ENCODE measurements at places on chromosomes 1 and 21.

GRCh38 chr1:212470059-212470458, 37.3 kb downstream of the NENF start:
- no peak overlapping the region for H3K4me3 ChIP-seq
- no peaks in the 10 kb centered on the region for H3K27me3 ChIP-seq
- H3K4me1 ChIP-seq, result no peaks in the 10 kb centered on the region
- H3K27ac ChIP-seq, result no peak overlapping the region
- DNase-seq, result no peak
- no peaks in the 10 kb centered on the region for H3K36me3 ChIP-seq

- H3K27me3 ChIP-seq, result no peaks in the 10 kb centered on the region
- H3K4me1 ChIP-seq, result peaks cover 4% of the 10 kb centered on the region
- no peaks in the 10 kb centered on the region for H3K36me3 ChIP-seq
These were observed 52.0 kb downstream of the SLX9 start for GRCh38 chr21:44991538-44992483.

DNA sequence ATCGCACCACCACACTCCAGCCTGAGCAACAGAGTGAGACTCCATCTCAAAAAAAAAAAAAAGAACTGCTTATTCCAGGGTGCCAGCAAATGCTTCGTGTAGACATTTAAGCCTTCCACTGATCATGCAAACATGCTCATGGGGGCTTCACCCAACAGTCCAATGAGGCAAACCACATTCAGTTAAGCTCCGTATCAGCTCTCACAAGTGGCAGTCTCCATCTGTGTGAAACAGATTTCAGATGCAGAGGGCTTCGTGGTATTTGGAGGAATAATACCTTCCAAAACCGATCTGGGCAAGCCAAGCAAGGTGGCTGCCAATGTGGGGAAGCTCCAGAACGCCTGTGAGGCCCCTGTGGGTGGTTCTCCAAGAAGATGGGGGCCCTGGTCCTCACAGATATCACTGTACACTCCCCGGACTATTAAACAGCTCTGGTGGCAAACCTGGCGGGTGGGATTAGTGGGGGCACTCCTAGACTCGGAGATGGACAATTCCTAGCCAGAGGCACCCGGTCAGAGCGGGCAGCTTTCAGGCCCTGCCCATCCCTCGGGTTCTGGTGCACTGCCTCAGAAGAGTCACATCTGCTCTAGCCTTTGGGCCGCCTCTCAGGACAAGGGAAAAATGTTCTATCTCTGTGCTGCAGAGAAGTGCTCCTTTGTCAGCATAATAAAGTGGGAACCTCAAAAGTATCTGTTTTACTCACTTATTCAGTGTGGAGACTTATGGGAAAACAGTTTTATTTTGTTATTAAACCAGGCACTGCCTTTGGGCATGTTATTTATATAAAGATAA, 10.2 kb downstream of the CREG1 start:
- H3K27me3 ChIP-seq, result no peaks in the 10 kb centered on the region
- no peak overlapping the region for H3K4me3 ChIP-seq
- DNase-seq, result no peak
- H3K4me1 ChIP-seq, result peaks cover 4% of the 10 kb centered on the region
- peaks cover 29% of the 10 kb centered on the region for H3K36me3 ChIP-seq

- peak; percentile 12 for DNase-seq
- no peak overlapping the region for H3K4me3 ChIP-seq
- no peak overlapping the region for H3K27ac ChIP-seq
These were observed 574.1 kb downstream of the LMO4 start for GRCh38 chr1:87902830-87903229.

DNA sequence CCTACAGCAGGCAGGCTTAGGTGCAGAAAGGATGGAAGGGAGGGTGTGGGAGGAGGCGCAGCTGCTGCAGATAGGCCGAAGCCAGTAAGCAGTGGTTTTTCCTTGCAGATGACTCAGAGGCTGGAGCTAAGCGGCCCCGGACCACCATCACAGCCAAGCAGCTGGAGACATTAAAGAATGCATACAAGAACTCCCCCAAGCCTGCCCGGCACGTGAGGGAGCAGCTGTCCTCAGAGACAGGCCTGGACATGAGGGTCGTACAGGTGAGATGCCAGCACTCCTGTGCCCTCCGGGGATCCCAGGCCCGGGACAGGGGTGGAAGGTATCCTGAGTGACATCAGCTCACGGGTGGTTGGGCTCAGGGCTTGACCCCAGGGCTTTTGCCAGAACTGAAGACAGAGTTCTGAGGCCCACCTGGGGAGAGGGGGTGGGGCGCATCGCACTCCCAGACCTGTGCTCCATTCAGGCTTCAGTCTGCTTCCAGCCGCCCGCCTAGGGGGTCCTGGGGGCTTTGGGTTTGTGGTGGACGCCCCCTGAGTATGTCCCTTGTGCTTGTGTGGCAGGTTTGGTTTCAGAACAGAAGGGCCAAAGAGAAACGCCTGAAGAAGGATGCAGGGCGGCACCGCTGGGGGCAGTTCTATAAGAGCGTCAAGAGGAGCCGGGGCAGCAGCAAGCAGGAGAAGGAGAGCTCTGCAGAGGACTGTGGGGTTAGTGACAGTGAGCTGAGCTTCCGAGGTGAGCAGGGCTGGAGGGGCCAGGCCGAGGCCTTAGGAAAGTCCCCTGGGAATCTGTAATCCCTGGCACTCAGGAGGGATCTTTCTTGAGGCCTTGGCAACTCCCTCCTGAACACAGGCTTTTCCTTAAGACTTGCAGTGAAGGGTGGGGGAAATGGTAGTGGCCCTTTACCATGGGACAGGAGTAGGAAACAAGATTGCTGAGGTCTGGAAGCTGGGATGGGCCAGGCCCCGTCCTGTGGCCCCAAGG, 41.5 kb downstream of the LHX4 start:
- H3K4me1 ChIP-seq, result peaks cover 27% of the 10 kb centered on the region
- H3K27ac ChIP-seq, result peak overlapping the region; percentile 63
- DNase-seq, result peak; percentile 20
- no peak overlapping the region for H3K4me3 ChIP-seq

GRCh38 chr1:208176649-208177048, 67.5 kb downstream of the PLXNA2 start:
- no peaks in the 10 kb centered on the region for H3K36me3 ChIP-seq
- H3K27ac ChIP-seq, result no peak overlapping the region
- H3K4me1 ChIP-seq, result peaks cover 8% of the 10 kb centered on the region
- H3K27me3 ChIP-seq, result no peaks in the 10 kb centered on the region
